AML-193 (cell line): ENCODE measurements at places on chromosomes 11 and 22.

DNA sequence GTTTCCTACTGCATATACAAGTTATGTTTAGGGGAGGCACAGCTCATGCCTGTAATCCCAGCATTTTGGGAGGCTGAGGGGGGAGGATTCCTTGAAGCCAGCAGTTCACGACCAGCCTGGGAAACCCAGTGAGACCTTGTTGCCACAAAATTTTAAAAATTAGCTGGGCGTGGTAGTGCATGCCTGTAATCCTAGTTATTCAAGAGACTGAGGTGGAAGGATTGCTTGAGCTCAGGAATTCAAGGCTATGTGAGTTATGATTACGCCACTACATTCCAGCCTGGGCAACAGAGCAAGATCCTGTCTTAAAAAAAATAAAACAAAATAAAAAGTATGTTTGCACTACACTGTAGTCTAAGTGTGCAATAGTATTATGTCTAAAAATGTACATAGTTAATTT lies 108.8 kb upstream of the TEAD1 start:
- DNase-seq, result no peak

DNA sequence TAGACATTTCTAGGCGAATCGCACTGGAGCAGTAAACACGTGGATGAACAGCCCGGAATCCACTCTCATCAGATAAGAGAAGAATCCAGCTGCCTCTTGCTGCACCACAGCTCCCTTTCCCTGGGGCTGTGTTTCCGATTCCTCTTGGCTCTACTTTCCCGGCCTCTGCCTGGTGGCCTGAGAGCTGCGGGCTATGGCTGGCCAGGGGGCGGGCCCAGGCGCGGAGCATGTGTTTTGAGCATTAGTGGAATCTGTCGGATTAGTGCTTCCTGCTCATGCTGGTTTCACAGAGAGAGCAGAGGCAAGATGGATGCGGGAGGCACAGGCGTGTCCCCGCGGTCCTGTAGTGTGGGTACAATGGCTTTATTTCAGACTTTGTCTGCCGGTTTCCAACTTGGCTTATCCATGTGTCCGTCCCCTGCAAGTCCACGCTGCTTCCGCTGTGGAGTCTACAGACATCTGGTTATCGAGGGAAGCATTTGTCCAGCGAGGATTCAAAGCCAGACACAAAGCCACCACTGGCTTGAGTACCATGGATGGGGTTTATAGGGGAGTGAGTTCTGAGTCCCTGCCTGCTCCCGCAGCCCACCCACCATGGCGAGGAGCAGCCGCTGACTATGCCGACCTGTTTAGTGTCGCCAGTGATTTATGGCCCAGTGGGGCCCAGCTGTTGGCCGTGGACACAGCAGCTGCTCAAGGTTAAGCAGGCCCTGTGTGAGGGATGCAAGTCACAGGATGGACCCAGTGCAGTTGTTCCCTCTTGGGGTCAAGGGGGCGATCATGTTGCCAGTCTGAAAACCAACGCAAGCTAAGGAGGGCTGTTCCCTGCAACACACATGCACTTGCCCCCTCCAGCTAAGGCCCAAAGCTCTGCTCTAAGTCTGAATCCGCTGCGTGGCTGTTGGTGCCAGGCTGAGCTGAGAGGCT lies 43.3 kb upstream of the EP300 start:
- DNase-seq, result no peak

GRCh38 chr22:42808521-42808920 lies 48.6 kb downstream of the ARFGAP3 start:
- no peak for DNase-seq

GRCh38 chr11:65625628-65626342 lies 10.2 kb downstream of the PCNX3 start:
- peak; percentile 19 for DNase-seq

DNA sequence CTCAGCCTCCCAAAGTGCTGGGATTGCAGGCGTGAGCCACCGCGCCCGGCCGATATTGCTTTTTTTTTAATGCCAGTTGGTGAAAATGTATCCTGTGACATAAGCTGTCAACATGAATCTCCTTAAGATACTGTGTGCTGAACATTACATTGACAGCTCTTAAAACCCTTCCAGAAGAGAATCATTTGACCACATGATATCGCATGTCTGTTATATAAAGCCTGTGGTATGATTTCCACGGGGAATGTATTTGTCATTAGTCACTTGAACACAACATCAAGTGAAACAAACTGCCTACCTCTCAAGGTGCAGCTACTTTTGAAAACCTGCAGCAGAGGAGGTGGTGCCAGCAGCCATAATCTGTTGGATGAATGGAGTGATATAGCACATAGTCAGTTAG lies 67.0 kb downstream of the BCL2L13 start:
- DNase-seq, result no peak
